Stimulated activated naive B cell treated with anti-CD40 and anti-IgM and Interleukin-4, amounts not matched to agents 10 μg/mL and 1 μg/mL and 100 μg/mL, for 72 hours (primary cell): ENCODE measurements at places on chromosomes 2 and 18.

DNA sequence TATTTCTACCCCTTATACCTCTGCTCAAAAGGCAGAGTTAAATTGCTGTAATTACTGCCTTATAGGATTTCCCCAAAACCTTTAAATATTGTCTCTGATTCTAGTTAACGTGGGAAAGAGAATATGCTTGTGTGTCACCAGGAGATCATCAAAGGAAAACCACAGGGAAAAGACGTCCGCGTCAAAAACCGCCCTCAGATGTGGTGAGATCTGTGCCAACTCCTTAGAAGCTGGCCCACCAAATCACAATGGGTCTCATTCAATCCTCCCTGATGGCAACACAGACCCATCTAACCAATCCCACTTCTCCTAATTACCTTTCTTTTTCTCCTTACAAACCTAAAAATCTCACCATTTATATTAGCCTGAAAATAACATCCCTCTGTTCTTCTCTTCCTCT, 25.4 kb downstream of the VPS54 start:
- DNase-seq, result no peak

GRCh38 chr2:217710211-217710765, 292.5 kb downstream of the TNS1 start:
- no peak for DNase-seq

- no peak for DNase-seq
Measured at GRCh38 chr2:100806550-100806949, 13.4 kb upstream of the NPAS2 start.

GRCh38 chr2:224513991-224514390, 71.2 kb downstream of the CUL3 start:
- DNase-seq, result no peak

- no peak for DNase-seq
Measured at GRCh38 chr2:105375001-105375561, 23.8 kb downstream of the FHL2 start.

- DNase-seq, result no peak
Measured at GRCh38 chr18:73717570-73717969, 430.1 kb downstream of the FBXO15 start.

GRCh38 chr2:180761224-180761623, 219.2 kb upstream of the UBE2E3 start:
- DNase-seq, result no peak

GRCh38 chr18:3554811-3555427, 104.9 kb downstream of the TGIF1 start:
- DNase-seq, result no peak

GRCh38 chr2:112637289-112637660, 8.5 kb upstream of the SLC20A1 start:
- DNase-seq, result no peak

DNA sequence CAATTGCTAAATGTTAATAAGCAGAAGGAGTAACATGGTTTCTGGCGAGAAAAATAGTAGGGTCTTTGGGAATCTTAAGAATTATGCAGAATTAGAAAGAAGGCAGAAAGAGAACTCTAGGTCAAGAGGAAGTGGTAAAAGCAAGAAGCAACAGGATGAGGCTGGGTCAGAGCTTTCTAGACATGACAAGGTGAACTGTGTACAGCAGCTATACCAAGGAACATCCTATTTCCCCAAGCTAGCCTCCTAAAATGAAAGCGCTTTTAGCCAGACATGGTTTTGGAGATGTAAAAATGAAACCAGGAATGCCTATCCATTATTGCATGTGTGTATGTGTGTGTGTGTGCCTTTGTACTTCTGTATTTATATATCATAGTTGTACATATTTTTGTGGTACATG, 42.3 kb upstream of the STAT1 start:
- no peak for DNase-seq

DNA sequence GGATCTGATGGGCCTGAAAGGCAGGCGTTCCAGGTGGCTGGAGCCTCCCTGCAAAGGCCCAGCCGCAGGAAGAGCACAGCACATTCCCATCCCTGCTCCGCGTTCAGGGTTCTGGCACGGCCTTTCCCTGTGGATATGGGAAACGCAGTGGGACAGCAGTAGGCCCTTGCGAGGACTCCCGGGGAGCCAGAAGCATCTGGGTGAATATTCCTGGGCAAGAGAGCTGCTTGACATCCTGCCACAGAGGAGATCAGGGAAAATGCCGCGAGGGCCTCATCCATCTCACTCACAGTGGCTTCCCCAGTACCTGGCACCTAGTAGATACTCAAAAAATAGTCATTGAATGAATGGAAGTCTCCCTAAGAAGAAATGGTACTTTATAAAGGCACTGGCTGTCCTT, 3.1 kb upstream of the ADCY3 start:
- no peak for DNase-seq

DNA sequence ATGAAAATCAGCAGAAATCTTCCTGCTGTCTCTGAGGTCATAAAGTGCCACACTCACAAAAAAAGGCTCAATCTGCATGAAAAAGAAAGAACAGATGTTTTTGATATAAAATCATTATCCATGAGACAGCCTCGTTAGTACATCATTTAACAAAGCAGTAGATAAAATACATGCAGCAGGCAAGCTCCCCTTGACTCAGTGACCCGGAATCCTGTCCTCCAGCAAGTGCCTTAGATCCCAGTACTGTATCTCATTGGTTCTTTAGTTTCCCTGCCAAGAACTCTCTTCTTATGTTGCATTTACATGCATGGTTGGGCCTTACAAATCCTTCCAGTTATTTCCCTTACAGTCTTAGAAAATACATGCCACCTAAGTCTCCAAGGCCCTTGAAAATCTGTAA, 148.9 kb upstream of the CCDC195 start:
- DNase-seq, result no peak

- DNase-seq, result peak; percentile 30
Measured at GRCh38 chr2:136212426-136213378, 94.8 kb upstream of the CXCR4 start.

DNA sequence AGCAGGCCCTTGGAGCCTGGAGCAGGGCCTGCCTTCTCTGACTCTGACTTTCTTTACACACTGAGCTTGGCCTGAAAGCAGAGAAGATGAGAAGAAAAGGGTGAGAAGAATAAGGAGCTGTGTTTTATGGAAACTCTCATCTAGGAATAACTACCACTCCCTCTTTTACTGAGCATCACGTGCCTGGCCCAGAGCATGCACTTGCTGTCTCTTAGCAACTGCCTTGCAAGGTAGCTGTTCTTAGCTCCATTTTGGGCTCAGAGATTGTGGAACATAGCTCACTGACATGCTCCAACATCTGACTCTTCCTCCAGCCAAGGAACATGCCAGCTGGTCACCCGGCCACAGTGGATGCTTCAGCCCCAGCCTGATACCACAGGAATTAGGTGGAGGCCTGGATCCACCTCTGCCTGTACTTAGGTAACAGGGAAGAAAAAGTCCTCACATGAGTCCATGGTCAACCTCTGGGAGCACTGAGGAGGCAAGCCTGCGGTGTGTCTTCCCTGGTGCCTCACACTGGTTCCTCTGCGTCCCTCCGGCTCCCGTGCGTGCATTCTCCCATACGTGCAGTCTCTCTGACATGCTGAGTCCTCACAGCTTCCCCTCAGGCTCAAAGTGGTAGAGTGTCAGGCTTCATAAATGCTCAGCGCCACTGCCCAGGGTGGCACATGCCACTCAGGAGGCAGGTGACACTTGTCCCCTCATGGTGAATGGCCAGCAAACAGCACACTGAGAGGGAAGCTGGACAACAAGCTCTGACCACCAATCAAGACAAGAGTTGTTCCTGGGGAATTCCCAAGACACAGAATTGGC, 35.7 kb downstream of the AMER3 start:
- DNase-seq, result no peak

GRCh38 chr2:115036818-115037217, 594.4 kb downstream of the DPP10 start:
- DNase-seq, result no peak

GRCh38 chr2:219736209-219736608, 108.8 kb downstream of the SLC4A3 start:
- DNase-seq, result no peak

DNA sequence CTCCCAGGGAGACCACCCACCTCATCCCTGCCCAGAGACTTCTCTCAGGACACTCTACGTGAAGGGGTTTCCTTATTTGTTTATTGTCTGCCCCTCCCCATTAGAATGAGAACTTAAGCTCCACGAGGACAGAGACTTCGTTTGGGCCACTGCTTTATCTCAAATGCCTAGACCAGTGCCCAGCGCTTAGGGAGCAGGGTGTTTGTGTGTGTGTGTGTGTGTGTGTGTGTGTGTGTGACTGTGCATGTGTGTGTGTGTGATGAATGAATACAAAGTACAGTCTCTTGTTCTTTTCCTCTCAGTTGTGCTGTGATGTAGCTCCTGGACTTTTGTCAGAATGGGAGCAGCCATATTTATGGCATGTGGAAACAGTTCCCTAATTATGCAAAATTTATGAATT, 34.4 kb upstream of the CABYR start:
- no peak for DNase-seq

- DNase-seq, result no peak
Measured at GRCh38 chr2:224532931-224533330, 52.2 kb downstream of the CUL3 start.

DNA sequence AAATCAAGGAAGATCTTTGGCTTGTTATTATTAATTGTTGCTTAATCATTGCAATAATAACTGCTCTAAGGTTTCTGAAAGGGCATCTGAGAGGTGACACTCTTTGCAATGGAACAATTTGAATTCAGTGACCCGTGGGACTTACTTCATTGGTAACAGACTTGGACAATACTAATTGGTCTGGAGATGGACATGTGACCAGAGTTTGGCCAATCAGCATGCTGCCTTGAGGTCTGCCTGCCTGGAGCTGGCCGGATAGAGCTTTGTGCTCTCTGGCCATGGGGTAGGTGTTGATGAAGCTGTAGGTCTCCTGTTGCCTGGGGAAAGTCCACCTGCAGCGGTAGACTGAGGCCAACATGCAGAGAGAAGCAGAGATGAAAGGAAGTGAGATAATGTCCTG, 24.0 kb upstream of the VPS4B start:
- DNase-seq, result no peak

DNA sequence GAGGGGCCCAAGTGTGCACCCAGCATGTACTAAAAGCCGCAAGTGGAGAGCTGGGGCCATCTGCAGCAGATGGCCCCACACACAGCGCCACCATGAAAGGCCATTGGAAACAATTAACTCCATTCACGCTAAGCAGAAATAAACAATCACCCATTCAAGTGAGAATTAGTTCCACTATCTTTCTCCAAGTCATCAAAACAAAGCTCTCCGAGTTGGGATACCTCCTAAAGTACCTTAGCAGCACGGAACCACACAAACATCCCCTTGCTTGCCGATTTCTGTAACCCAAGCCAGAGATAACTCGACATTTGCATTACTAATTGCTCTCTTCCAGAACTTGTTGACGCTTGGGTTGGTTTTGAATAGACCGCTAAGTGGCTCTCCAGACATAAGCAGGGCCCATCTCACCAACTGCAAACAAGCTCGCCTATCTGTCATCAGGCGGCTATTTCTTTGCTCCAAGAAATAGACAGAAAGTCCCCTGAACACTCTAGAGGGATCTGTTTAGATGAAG, 840.6 kb upstream of the SALL3 start:
- DNase-seq, result no peak

GRCh38 chr2:109526442-109526970, 87.3 kb downstream of the SEPTIN10 start:
- no peak for DNase-seq

- DNase-seq, result no peak
Measured at GRCh38 chr18:2204736-2205135, 366.6 kb downstream of the METTL4 start.

- no peak for DNase-seq
Measured at GRCh38 chr2:172278667-172279066, 148.7 kb upstream of the ITGA6 start.

DNA sequence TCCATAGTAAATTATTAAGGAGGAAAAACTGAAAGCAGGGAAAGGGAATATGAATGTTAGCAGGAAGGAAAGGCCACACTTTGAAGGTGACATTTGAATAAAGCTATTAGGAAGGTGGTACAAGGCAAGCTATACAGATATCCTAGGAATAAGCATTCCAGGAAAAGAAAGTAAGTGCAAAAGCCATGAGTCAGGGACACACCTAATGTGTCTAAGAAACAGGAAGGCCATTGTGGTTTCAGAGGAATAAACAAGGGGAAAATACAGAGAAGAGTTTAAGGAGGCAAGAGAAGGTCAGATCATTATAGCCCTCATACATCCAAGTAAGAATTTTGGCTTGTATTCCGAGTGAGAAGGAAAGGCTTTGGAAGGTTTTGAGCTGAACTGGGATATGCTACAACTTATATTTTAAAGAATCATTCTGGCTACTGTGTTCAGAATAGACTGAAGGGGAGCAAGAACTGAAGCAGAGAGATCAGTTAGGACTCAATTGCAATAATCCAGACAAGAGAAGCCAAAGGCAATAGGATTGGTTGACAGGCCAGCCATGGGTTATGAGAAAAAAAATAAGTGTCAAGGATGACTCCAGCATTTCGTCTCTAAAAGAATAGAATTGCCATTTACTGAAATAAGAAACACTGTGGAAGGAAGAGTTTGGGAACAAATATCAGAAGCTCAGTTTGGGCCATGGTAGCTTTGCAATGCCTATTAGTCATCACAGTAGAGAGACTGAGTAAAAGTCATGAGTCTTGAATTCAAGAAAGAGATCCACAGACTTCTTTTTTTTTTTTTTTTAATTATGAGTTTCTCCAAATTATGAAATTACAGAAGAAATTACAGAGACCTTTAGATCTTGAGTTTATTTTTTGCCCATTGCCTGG, 11.3 kb downstream of the RAD51AP2 start:
- DNase-seq, result no peak
